ENCODE measurements at places on chromosomes 3 and 15.

GRCh38 chr3:76203578-76203977 is 418.2 kb upstream of the ZNF717 start:
- DNase-seq: no peak

- DNase-seq: no peak
Observed at GRCh38 chr3:194661946-194662345, 10.0 kb downstream of the LSG1 start.

- no peak for DNase-seq
Observed at GRCh38 chr3:193681631-193682030, 88.6 kb downstream of the OPA1 start.

GRCh38 chr3:81270603-81271379 is 490.7 kb downstream of the GBE1 start:
- DNase-seq: no peak

DNA sequence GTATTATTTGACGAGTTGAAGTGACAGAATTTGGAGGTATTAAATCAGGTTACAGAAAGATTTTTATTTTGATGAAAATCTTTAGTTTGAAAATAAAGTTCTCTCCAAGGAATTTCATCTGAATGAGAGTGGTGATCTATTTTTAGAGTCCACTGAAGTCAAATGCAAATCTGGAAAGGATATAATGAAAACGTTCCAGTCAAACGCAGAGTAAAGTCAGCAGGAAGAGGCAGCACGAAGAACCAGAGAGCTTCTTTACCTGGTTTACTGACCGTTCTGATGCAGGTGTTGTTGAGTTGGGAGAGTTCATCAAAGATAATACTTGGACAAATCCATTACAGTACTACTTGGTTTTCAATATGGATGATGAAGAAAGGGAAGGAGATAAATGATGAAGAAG is 8.7 kb downstream of the P2RY14 start:
- no peak for DNase-seq

DNA sequence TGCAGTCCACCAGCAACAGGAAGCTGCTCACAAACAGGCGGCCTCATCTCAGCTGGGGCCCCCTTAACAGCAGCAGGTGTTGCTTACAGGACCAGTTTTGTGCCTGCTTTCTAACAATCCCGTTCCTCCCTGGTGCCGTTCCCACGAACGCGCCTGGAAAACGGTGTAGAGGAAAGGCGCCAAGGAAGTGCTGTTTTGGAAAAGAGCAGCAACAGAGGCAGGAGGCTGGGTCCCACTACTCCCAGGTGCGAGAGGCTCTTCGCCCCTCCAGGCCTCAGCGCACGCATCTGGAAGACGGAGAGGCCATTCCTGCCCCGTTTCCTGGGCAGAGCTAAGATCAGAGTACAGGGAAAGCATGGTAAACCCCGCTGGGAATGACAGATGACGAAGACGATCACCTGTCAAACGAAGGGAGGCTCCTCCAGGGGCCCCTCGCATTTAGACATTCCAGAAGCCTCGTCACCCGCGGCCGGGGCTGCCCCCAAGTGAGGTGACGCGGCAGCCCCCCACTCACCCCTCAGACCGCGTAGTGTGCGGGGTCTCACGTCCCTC is 603 bp downstream of the SCAPER start:
- peak; percentile 71 for DNase-seq

DNA sequence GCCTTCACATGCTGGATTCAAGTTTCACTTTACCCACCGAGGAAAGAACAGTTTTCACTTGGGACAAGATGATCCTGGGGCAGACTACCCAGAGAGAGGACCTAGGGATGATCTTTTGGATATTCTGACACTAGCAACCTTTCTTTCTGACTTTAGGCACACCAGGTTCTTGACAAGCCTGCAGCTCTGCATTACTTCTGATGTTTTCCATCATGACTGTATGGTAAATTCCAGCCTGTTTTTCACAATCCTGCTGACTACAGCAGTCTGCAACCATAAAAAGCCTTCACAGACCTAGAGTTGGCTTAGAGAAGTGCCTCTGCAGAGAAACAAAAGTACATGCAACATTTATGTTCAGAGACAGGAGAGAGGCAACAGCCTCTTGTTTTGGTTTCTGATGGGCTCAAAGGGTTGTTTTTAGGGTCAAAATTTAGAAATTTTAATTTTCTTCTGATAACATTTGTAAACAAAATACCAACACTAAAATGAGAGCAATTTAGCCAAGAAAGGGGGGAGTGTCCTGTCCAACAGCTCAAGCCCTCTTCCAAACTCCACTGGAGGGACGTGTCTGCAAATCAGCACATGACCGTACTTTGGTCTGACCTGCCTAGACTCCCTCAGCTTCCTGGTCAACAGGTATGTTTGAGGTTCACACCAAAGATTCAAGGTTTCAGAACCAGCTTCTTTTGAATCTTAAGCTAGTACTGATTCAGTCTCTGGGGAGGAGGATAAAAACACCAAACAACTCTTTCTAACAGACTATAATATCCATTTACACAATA is 799 bp downstream of the ABI3BP start:
- DNase-seq: no peak

DNA sequence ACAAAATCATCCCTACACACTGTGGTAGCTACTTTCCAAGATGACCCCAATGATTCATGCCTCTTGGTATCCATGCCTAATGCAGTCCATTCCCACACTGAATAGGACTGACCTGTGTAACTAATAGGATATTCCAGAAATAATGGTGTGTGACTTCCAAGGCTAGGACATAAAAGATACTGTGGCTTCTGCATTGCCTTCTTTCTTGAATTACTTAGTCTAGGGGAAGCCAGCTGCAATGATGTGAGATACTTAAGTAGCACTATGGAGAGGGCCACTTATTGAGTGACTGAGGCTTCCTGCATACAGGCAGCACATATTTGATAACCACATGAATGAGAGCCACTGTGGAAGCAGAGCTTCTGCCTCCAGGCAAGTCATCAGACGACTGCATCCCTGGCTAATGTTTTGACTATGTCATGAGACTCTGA is 50.1 kb downstream of the NR1I2 start:
- no peak for DNase-seq

DNA sequence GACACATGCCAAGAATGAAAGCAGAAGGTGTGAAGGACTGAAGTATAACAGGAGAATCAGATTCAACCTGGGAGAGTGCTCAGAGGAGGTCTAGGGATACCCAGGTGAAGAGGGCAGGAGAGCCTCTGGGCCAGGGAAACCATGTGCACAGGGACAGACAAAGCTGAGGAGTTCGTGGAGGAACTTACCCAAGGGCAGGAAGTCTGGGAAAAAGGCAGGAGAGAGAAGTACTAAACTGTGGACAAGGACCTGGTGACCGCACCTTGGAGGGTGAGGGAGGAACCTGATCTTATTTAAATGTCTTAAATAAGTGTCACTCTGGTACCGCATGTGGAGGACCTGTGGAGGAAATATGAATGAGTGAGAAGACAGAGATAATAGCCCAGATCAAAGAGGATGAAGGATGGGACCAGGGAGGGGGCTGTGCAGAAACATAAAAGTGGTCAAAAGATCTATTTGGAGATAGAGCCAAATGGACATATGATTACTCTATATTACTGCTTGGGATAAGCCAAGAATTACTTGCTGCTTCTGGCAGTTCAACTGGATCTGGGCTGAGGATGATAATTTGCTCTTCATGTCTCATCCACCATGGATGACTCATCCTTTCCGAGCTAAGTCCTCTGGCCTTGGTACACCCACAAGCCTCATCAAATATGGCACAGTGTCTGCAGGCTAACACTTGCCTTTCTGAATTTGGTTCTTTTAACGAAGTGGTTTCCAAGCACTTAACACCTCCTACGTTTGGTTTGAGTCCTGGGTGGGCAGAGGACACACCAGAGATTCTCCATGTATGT is 116.9 kb upstream of the NMNAT3 start:
- no peak for DNase-seq

- peak; percentile 94 for DNase-seq
Observed at GRCh38 chr3:13648060-13649001, 99.4 kb downstream of the FBLN2 start.

DNA sequence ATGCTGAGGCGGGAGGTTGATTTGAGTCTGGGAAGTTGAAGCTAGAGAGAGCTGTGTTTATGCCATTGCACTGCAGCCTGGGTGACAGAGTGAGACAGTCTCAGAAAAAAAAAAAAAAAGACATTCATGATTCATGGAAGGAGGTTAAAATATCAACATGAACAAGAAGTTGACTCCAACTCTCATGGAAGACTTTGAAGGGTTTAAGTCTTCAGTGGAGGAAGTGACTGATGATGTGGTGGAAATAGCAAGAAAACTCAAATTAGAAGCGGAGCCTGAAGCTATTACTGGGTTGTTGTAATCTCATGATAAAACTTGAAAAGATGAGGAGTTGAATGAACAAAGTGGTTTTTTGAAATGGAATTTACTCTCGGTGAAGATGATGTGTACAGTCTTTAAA is 491.8 kb downstream of the SQOR start:
- no peak for DNase-seq

GRCh38 chr15:100690795-100691158 is 88.4 kb downstream of the ASB7 start:
- DNase-seq: no peak

- no peak for DNase-seq
Observed at GRCh38 chr15:65888981-65889380, 19.7 kb downstream of the RAB11A start.
